Endothelial cell of umbilical vein (primary cell): ENCODE measurements at places on chromosomes 7 and 10. TPM values are rescaled to one million over a fixed set of nuclear protein-coding genes. Genes with fewer than 3 reads are reported as not detected.

- no peak for DNase-seq
Observed at GRCh38 chr7:98254951-98255610, 3.0 kb upstream of the TECPR1 start.

GRCh38 chr10:92816091-92816531, 32.2 kb upstream of the EXOC6 start:
- DNase-seq: peak; percentile 99

Gene NPC1L1
- total RNA-seq: not detected in 2 replicates

Gene PRSS37
- total RNA-seq: not detected in 2 replicates
